ENCODE measurements at places on chromosomes 2 and 18.

- no peak for DNase-seq
Measured at GRCh38 chr18:72107647-72108383, 436.3 kb downstream of the CBLN2 start.

- DNase-seq, result no peak
Measured at GRCh38 chr18:2651981-2652380, 3.5 kb upstream of the SMCHD1 start.

GRCh38 chr2:53801547-53801946, 14.7 kb downstream of the ERLEC1 start:
- DNase-seq, result no peak

DNA sequence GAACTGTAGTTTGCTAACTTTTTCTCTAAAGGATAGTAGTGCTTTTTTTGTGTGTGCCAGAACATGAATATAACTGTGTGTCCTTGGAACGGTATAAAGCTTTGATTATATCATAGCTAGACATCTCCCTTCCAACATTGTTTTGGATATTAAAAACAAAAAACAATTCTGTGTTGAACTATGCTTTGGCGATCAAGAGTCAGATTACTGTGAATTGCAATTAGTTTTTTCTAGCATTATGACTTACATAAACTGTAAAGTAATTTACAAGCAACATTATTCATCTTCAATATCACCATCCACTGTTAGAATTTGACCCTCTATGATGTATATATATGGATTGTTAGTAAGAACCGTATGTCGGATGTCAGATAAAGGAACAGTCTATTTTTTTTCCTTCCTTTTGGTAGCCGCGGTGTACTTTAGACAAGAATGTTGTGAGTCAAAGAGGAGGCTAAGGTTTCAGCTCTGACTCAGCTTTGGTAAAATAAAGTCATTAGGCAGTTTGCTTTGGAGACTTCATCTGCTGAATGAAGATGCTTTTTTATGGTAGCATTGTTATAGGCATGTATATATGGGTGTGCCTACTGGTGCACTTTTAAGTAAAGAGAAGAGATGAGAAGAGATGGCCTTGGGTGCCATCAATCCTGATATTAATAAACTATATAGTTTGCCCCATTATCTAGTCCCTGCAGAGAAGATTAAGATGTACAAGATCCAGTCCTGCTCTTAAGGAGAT, 76.4 kb downstream of the LTBP1 start:
- DNase-seq, result peak; percentile 37

GRCh38 chr2:109066917-109067597, 61.9 kb upstream of the SH3RF3 start:
- no peak for DNase-seq

- DNase-seq, result no peak
Measured at GRCh38 chr2:159188449-159188848, 98.1 kb downstream of the WDSUB1 start.

DNA sequence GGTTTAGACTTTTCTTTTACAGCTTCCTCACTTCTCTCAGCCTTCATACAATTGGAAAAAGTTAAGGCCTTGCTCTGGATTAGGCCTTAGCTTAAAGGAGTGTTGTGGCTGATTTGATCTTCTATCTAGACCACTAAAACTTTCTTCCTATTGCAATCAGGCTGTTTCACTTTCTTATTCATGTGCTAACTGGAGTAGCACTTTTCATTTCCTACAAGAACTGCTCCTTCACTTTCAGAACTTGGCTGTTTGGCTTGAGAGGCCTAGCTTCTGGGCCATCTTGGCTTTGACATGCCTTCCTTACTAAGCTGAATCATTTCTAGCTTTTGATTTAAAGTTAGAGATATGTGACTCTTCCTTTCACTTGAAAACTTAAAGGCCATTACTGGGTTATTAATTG, 114.3 kb downstream of the ARHGEF4 start:
- DNase-seq, result no peak

- DNase-seq, result no peak
Measured at GRCh38 chr18:3104190-3105054, 91.5 kb upstream of the LPIN2 start.

GRCh38 chr2:59173325-59173724, 932.2 kb upstream of the FANCL start:
- DNase-seq, result no peak

- DNase-seq, result no peak
Measured at GRCh38 chr2:184394642-184395041, 203.7 kb upstream of the ZNF804A start.

GRCh38 chr2:215573496-215573895, 137.6 kb upstream of the FN1 start:
- no peak for DNase-seq

DNA sequence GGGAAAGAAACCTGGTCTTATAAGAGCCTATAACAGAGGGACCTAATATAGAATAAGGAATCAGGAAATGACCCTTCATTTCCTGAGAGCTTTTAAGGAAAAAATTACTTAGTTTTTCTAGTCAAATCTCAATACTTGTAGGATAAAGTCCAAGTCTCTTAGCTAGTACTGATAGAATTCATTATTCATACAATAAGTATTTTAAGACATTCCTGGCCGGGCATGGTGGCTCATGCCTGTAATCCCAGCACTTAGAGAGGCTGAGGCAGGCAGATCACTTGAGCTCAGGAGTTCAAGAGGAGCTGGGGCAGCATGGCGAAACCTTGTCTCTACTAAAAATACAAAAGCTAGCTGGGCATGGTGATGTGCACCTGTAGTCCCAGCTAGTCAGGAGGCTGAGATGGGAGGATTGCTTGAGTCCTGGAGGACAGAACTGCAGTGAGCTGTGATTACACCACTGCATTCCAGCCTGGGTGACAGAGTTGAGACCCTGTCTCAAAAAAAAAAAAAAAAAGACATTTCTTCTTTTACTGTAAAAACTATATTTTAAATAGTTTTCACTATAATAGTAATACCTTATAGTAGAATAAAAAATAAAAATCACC, 3.2 kb downstream of the RAB3GAP1 start:
- no peak for DNase-seq

- no peak for DNase-seq
Measured at GRCh38 chr2:33370636-33371265, 105.7 kb upstream of the RASGRP3 start.

DNA sequence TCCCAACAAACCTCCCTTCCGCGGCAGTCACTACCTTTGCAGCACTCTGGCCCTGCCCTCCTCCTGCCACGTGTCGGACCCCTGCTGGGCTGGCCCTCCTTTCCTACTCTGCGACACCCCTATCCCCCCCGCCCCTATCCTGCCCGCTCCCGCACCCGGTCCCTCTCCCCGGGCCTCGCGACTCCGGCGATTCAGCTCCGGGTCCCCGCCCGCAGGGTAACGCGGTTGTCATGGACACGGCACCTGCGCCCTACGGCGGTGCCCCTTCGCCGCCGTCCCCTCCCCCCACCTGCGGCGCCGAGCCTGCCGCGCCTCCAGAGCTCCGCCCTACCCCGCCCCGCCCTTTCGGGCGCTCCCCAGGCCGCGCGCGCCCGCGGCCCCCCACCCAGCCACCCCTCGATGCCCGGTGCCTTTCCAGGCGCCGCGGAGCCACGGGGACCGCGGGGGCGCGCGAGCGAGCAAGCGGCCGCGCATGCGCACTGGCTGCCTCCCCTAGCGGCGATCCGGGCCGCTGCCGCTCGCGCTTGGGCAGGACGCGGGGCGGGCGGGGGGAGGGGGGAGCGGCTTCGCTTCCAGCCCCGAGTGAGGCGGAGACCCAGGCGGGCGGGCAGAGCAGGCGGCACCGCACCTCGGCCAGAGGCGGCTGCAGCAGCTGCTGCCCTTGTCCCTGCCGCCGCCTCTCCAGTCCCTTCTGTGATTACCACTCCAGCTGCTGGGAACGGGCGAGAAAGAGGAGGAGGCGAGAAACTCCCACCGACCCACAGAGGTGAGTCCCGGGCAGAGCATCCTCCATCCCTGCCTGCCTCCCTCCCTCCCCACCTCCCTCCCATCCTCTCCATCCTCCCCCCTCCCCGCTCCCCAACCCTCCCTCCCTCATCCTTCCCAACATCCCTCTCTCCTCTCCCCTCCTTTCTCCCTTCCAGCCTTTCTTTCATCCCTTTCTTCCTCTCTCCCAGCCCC, at the start of gene CTNNA2:
TSS of gene CTNNA2 (plus strand) at position 610 of the 960 bp plus-strand sequence.
- DNase-seq, result peak; percentile 25

DNA sequence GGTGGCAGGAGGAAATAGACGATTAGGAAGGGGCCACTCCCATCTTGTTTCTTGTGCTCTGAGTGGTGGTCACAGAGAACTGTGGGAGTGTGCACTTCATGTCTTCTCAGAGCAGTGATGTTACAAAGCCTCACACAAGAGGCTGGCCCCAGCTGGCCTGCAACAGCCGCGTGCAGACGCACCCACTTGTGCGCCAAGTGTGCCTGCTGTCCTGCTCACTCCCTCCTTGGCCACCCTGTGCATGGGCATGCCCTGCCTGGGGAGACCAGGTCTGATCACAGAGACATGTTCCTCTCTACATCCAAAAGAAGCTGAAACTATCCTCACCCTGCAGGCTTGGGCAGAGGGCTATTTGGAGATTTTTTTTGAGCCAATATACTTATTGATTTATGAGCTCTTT, 108.4 kb downstream of the MRO start:
- no peak for DNase-seq

DNA sequence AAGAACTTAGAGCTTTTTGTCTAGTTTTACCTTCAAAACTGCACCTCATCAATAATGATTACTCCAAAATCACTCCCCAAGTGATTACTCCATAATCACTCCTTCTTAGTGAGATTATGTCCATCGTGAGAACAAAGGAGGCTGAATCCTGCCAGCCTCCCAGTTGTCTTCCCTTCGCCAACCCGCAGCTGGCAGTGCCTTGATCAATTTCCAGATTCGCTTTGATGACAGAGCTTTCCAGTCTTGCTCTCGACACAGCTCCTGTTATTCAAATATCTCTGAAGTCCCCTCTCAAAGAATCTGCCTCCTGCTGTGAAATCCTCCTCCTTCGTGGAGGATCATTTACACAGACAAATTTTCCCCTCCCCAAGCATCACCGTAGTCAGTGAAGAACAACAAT, 237.7 kb downstream of the EIPR1 start:
- DNase-seq, result no peak

GRCh38 chr2:132638313-132639040, 31.5 kb downstream of the LYPD1 start:
- DNase-seq, result no peak

DNA sequence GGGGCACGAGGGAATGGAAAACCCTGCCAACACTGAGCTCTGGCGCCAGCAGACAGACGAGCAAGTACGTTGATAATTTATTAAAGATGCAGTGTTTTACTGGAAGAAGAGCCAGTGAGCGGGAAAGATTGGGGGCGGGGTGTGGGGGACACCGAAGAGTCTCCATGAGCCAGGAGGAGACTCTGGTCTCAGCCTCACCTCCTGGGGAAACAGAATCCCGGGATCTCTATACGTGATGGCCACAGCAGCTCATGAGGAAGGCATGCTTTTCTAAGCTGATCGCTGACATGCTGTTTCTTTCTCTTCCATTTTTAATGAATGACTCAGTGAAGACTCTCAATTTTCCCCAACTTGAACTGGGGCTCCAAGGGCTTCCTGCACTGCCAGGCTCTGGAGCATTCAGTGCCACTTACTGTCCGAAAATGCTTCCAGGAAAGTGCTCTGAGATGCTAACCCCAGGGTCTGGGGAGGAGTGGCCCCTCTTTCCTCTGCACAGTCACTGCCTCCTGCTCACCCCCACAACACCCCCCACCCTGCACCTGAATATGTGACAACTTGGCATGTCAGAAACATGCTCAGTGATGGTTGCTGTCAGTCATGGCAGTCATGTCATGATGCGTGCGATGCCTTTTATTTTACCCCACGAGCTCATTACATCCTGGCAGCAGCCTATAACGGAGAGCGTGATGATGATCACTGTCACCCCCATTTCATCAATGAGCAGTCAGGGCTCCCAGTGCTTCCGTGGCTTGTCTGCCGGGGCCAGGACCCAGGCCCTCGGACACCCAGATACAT, 164.2 kb upstream of the CAPN13 start:
- no peak for DNase-seq

DNA sequence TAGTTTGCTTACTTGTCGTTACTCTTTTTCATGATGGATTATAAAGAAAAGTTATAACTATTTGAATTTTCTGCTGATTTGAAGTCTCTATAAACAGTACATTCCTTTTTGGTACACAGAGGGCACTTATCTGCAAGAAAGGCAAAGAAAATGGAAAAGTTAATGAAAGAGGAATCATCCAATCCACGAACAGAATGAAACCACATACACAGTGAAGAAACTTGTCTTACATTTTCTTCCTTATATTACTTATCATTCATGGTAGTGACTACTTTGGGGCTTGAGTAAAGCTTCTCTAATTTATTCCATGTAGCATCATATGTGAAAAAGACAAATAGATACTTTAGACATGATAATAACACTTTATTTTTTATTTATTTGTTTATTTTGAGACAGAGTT, 14.8 kb upstream of the ACTR3 start:
- no peak for DNase-seq

All from activated CD4-positive, alpha-beta T cell treated with anti-CD3 and anti-CD28 coated beads, Interleukin-2, amount 50 U/mL, for 16 hours (primary cell).